SHP77 treated with DMSO at 0.1 percent for 48 hours (cell line): ENCODE measurements at places on chromosomes 5 and 9.

DNA sequence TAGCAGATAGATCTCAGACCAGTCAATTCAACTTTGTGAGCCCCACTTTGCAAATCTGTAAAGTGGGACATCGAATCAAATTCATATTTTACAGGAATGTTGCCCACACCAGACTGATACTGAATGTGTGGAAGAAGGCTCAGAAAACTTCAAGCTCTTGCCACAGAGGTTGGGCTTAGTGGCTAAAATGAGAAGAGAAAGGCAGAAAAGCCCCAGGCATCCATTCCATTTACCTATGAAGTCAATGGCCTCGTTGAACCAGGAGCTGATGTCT is 1.7 kb downstream of the DUSP1 start:
- DNase-seq, result no peak

DNA sequence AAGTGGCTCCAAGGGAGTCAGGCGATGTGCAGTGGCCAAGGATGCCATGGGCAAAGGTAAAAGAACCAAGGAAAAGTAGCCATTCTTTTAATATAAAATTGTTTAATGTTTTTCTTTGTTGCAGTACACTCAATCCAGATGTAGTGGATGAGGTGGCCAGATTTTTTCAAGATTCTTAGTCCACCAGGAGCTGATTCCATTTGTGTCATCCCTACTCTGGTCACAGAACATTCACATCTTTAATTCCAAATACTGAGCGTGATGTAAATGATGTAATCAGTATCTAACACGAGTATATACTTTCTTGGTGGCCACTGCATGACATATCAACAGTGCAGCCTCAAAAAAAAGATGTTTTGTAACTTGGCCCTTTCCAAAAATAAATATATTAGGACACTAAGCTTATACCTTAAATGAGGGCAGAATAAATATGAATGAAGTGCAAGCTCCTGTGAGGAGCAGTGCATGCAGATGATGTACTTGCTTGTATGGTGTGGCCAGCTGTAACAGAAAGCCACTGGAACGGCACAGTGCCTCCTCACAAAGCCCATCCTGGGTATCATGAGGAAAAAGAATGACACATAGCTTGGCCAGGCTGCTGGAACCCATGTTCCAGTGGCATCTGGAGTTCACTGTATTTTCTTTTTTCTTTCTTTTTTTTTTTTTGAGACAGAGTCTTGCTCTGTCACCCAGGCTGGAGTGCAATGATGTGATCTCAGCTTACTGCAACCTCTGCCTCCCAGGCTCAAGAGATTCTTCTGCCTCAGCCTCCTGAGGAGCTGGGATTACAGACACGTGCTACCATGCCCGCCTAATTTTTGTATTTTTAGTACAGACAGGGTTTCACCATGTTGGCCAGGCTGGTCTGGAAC is 6.5 kb upstream of the SPATA24 start:
- no peak for DNase-seq

DNA sequence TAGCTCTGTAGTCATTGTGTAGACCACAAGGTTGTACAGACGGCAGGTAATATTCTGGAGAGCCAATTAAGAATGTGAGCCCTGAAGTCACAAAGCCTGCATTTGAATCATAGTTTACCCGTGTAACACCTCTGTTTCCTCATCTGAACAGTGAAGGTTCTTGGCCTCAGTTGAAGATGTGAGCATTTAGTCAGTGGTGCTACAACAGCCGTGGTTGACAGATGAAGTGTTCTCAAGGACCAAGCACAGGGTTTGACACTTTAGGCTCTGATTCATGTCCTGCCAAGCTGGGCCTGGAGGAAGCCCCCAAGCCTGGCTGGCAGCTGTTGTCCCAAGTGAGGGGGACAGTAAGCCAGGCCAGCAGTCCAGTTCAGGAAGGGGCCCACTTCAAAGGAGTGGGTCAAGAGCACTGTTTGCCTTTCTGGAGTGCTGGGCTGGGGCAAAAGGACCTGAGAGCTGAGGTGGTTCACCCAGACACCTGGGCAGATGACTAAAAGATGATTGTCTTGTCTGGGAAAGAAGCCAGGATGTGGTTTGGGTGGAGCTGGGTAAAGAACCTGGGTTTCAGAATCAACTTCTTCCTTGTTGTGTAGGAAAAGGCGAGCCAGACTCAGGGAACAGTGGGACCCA is 20.7 kb downstream of the FAXDC2 start:
- DNase-seq, result peak; percentile 72

DNA sequence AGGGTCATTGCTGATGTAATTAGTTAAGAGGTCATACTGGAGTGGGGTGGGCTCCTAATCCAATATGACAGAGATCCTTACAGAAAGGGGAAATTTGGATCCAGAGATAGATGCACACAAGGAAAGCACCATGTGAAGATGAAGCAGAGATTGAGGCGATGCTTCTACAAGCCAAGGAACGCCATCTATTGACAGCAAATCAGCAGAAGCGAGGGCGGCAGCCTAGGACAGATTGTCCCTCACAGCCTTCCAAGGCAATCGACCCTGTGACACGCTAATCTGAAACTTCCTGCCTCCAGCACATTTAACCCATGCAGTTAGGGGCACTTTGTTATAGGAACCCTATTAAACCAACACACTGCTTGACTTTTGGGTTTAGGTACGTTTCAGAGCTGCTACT is 285.1 kb upstream of the DAP start:
- DNase-seq, result no peak

DNA sequence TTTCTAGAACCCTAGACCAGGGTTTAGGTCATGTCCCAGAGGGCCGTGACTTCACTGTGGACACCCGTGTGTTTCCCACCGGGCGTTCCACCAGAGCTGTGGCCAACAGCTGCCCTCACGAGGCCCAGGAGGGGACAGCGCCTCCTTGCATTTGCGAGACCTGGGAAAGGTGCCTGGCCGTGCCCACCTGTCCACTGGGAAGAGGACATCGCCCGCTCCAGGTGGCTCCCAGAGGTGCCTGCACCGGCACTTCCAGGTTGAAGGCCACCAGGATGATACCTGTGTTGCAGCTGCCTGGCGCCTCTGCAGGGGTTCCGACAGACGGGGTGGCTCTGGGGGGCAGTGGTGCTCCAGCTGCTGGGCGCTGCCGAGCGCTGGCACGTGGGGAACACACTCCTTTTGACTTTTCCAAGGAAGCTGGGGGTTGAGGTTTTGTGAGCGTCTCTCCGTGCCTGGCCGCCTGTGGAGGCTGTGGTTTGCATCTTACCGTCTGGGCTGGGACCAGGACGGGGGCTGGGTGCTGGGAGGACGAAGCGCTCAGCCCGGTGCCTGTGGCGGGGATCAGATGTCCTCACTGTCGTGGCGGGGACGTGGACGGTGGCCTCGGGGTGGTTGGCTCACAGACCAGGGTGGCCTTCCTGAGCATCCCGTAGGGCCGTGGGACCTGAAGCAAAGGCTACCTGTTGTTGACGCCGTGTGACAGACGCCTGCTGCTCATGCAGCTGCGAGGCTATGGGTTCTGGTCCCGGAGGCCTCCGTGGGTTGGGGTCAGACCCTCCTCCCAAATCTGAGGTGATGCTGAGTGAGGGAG is 19.2 kb downstream of the NKD2 start:
- no peak for DNase-seq

DNA sequence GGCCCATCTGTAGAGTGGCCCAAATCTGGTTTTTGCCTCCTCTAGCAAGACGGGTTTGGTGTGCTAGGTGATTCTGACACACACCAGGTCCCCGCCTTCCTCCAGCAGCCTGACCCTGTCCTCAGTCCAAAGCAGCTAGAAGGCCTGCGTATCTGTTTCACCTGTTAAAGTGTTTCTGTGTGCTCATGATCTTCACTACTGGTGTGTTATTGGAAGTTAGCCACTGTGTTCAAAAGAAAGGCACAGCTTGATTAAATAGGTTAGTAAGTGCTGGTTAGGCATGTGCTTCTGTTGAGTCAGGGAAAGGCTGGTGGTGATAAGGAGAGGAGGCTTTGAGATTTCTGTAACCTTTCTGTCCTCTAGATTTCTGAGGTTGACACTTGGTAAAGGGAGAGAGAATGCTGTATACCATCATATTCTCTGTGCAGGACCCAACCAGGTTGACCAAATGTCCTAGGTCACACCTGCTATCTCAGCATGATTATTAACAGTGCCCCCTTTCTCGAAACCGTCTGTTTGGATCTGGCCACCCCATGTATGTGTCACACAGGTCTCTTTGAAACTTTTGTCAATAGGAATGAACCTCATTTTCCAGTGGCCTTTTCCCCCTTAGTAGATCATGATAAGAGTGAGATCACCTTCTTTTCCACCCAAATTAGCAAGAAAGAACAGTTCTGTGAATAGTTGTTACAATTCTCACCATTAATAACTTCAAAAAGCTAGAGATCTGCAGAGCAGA is 58.8 kb downstream of the ARHGAP26 start:
- no peak for DNase-seq

- DNase-seq, result no peak
These were observed 15.4 kb downstream of the CCT5 start for GRCh38 chr5:10265245-10266109.
